ENCODE measurements at places on chromosomes 12 and 14.

DNA sequence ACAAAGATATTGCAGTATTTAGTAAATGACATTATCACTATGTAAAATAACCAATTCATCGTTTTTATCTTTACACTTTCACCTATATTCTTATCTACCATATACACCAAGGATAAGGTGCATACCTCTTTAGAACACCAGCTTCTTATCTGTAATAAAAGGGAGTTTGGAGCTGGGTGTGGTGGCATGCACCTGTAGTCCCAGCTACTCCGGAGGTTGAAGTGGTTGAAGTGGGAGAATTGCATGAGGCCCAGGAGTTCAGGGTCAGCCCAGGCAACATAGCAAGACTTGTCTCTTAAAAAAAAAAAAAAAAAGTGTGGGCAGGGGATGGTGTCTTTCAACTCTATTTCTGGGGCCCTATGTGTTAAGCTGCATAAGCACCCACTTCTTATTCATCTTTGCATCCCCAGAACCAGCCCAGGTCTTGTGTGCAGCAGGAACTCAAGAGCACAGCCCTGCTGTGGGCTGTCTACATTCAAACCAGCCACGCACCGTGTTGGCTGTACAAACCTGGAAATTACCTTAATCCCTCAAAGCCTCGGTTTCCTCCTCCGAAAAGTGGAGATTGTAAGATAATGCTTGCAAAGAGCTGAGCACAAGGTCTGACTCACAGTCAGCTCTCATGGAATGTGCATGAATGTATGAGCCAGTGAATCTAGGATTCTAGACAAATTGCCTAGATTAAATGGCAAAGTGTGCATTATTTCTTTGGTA lies 256.6 kb upstream of the FOXN3 start:
- no peak for DNase-seq

DNA sequence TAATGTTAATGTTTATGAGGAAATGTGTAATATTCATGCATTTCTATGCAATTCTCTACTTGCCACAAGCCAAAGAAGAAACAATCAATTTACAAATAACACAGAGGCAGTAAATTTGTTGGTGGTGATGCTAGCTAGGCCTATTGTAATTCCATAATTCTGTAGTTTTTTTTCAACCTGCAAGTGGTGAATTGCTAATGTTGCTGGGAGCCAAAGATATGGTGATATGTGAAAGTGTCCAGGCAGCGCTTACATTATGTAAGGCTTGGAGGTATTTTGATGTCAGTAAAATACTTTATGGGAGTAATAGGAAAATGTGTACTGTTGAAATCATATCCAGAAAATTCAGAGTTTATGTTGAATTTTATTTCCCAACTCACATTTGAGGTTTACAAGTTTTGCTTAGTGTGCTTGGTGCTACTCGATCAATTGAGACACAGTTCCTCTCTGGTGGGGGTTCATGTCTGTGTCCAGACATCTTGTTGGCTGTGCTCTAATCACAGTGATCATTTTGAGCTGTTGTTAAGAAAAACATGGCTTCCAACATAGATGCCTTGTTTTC lies 23.2 kb downstream of the TMTC2 start:
- DNase-seq, result no peak

- DNase-seq, result no peak
Observed at GRCh38 chr12:22656831-22657230, 31.9 kb downstream of the ETNK1 start.

GRCh38 chr12:15856097-15856982 lies 25.8 kb upstream of the STRAP start:
- peak; percentile 31 for DNase-seq

- no peak for DNase-seq
Observed at GRCh38 chr12:114140576-114140975, 174.5 kb upstream of the RBM19 start.

DNA sequence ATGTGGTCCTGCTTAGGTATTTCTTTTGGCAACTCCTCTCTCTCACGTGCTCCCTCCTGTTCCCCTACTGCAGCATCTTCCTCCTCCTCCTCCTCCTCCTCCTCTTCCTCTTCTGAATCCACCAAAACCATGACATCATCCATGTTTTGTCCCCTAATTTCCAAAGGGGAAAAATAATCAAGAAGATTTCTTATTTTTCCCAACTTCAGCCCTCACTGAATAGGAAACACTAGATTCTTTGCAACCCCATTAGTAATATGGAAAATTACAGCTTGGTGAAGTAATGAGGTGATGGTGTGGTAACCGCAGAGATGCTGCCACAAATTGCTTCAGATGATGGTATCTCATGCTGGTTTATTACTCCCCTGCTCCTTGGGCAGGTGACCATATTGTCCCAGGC lies 7.5 kb upstream of the WSB2 start:
- DNase-seq, result no peak

GRCh38 chr12:24111616-24112015 lies 162.1 kb upstream of the SOX5 start:
- no peak for DNase-seq

DNA sequence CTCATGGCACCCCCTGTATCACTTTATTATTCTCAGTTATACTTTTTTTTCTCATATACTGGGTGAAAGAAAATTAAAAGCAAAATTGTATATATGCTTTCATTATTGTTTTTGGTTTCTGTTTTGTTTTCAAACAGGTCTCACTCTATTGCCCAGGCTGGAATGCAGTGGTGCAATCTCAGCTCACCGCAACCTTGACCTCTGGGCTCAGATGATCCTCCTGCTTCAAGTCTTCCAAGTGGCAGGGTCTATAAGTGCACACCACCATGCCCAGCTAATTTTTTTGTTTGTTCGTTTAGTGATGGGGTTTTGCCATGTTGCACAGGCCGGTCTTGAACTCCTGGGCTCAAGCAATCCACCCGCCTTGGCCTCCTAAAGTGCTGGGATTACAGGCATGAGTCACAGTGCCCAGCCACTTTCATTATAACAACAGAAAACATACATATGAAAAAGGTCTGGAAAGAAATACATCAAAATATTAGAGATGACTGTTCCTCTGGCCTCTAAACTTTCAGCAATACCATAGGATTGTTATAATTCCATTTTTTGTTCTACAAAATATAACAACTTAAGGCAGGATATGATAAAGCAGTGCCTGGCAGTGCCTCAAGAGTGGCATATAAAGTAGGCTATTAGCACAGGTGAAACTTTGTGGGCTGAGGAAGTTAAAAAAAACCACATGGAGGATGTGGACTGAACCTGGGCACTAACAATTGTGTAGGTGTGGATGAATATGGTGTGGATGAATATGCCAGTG lies 5.8 kb upstream of the NTN4 start:
- DNase-seq, result no peak

- DNase-seq, result no peak
Observed at GRCh38 chr12:88339254-88339949, 197.3 kb downstream of the TMTC3 start.

Data from GM12864 (cell line).